NCI-H187 (cell line): ENCODE measurements at places on chromosomes 1 and 21.

- DNase-seq: no peak
Measured at GRCh38 chr1:118788463-118788862, 199.7 kb downstream of the TBX15 start.

- DNase-seq: no peak
Measured at GRCh38 chr1:226092965-226093364, 30.4 kb downstream of the H3-3A start.

DNA sequence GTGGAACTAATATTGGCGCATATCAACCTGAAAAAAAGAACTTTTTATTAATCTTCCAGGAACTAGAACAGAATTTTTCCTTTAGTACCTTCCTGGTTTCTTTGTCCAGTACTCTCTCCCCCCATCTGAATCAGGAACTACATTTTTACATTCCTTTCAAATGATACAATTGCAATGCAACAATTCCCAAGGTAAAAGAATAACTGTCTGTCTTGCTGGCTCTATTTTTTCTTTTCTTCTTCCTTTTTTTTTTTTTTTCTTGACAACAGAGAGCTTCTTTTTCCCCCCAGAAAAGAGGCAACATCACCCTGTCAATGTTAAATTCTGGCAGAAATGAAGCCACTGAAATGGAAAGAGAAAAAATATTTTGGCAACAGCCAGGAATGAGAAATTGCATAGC is 4.5 kb upstream of the CD101 start:
- no peak for DNase-seq

- no peak for DNase-seq
Measured at GRCh38 chr1:162236618-162237017, 140.0 kb downstream of the SPATA46 start.

GRCh38 chr1:200139661-200140250 is 112.2 kb downstream of the NR5A2 start:
- DNase-seq: peak; percentile 2

- DNase-seq: no peak
Measured at GRCh38 chr1:19786988-19787423, 12.7 kb downstream of the TMCO4 start.

DNA sequence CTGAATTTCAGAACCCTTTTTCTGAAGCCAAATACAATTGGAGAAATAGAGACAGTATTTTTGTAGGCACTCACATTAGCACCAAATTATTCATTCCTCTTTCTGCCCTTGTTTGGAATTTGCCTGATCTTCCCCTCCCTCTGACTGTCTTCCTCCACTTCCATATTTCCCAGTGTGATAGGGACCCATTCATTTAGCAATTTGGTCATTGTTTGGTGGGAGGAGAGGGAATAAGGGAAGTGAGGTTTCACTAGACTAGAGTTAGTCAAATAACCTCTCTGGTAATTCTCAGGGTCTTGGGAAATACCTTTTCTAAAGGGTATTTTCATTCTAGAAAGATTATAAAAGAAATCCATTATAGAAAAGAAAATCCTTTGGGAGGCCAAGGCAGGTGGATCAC is 31.0 kb upstream of the MTMR11 start:
- no peak for DNase-seq

DNA sequence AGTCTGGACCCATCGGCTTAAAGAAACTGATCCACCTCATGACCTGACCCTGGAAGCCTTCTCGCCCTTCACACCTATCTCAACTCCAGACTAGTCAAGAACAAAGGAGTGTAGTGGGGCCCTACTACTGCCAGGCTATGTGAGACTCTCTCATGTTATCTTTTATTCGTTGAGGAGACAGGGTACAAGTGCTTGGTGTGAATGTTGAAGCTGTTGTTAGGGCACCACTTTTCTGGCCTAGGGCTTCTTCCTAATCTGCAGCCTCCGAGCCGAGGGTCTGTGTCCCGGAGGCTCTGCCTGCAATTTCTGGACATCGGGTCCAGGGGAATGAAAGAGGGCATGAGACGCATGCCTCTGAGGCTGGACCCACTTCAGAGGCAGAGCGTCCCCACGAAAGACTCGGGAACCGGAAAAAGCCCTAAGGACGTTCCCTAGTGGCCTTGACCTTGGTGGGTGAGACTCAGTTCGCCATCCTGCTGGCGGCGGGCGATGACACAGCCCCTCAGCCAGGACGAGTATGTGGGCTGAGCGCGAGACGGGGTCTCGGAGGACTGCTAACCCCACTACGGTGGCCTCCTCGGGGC is 671 bp downstream of the DNAJC11 start:
- no peak for DNase-seq

- no peak for DNase-seq
Measured at GRCh38 chr1:193042766-193043691, 16.1 kb downstream of the UCHL5 start.

GRCh38 chr1:89732643-89733222 is 88.1 kb upstream of the LRRC8D start:
- DNase-seq: no peak

GRCh38 chr1:160578525-160579191 is 638 bp downstream of the CD84 start:
- no peak for DNase-seq
